ENCODE measurements at places on chromosomes 3 and 15.
A peak's percentile ranks its signal among the peaks of the same experiment; 100 is the strongest.

GRCh38 chr15:80485370-80486164, 81.4 kb downstream of the ARNT2 start:
- H3K4me1 ChIP-seq: no peaks in the 10 kb centered on the region
- H3K27me3 ChIP-seq: peaks cover 2% of the 10 kb centered on the region
- H3K36me3 ChIP-seq: no peaks in the 10 kb centered on the region
- H3K27ac ChIP-seq: no peak overlapping the region

DNA sequence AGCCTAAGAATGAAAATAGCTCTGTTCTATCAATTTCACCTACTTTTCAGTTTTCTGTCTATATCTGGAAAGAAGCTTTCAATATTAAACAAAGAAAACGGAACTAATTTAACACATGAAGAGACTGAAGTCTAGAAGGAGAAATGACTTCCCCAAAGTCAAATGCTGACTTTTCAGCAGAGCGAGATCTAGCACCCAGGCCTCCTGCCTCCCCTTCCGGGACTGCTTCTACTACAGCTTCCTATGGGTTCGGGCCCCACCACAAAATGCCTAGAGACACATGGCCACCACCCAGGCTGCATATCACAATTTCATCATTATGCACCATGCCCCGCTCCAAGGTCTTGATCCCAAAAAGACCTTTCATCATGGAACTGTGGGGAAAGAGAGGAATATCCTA, 104.5 kb downstream of the SST start:
- no peaks in the 10 kb centered on the region for H3K36me3 ChIP-seq
- no peak for DNase-seq
- H3K27me3 ChIP-seq: peaks cover 10% of the 10 kb centered on the region
- no peak overlapping the region for H3K4me3 ChIP-seq
- H3K4me1 ChIP-seq: no peaks in the 10 kb centered on the region

GRCh38 chr3:148269816-148270215, 427.9 kb upstream of the AGTR1 start:
- H3K36me3 ChIP-seq: no peaks in the 10 kb centered on the region
- no peak overlapping the region for H3K4me3 ChIP-seq
- DNase-seq: no peak
- H3K27ac ChIP-seq: no peak overlapping the region
- H3K4me1 ChIP-seq: no peaks in the 10 kb centered on the region

GRCh38 chr3:41200669-41201021, 1.3 kb downstream of the CTNNB1 start:
- H3K4me3 ChIP-seq: peak overlapping the region; percentile 86
- peaks cover 19% of the 10 kb centered on the region for H3K27me3 ChIP-seq
- peaks cover 11% of the 10 kb centered on the region for H3K36me3 ChIP-seq
- peaks cover 53% of the 10 kb centered on the region for H3K4me1 ChIP-seq

- H3K4me1 ChIP-seq: peaks cover 31% of the 10 kb centered on the region
- no peaks in the 10 kb centered on the region for H3K36me3 ChIP-seq
- H3K27me3 ChIP-seq: no peaks in the 10 kb centered on the region
- DNase-seq: no peak
- no peak overlapping the region for H3K27ac ChIP-seq
Observed at GRCh38 chr3:189238071-189238470, 66.3 kb downstream of the TPRG1 start.

- no peaks in the 10 kb centered on the region for H3K36me3 ChIP-seq
- DNase-seq: no peak
- H3K4me1 ChIP-seq: peaks cover 6% of the 10 kb centered on the region
Observed at GRCh38 chr15:92797168-92798052, 102.7 kb upstream of the CHD2 start.

GRCh38 chr15:74788683-74789151, 6.8 kb downstream of the CSK start:
- peak overlapping the region; percentile 99 for H3K27ac ChIP-seq
- H3K4me1 ChIP-seq: peaks cover 86% of the 10 kb centered on the region
- H3K4me3 ChIP-seq: peak overlapping the region; percentile 95
- peaks cover 59% of the 10 kb centered on the region for H3K36me3 ChIP-seq
- H3K27me3 ChIP-seq: no peaks in the 10 kb centered on the region
- DNase-seq: peak; percentile 66

Data from activated naive CD8-positive, alpha-beta T cell treated with anti-CD3 and anti-CD28 coated beads, Interleukin-2, amount 50 U/mL, for 24 hours (primary cell).